ENCODE measurements at places on chromosomes 11 and 22. TPM values are rescaled to one million over a fixed set of nuclear protein-coding genes. Genes with fewer than 3 reads are reported as not detected.
A peak's percentile ranks its signal among the peaks of the same experiment; 100 is the strongest.

DNA sequence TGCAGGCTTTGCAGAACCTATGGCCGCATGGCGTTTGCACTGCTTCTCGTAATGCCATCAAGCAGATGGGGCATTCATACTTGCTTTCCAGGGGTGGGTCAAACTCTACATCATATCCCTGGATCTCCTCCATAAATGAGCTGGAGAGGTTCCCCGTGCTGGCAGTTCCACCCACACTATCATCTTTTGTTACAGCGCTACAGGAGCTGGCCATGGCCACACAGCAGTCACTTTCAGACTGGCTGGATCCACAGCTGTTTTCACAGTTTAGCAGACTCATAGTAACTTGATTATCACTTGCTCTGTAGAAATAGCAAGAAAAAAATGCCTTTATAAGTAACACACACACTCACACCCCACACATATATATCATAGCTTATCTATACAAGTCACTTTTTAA, 8.8 kb downstream of the TRAF6 start:
- no peak overlapping the region for H3K27ac ChIP-seq
- no peak overlapping the region for H3K4me3 ChIP-seq
- H3K27me3 ChIP-seq = no peaks in the 10 kb centered on the region
- DNase-seq = no peak
- no peaks in the 10 kb centered on the region for H3K36me3 ChIP-seq
- no peaks in the 10 kb centered on the region for H3K4me1 ChIP-seq

Gene UBTFL1
- total RNA-seq = not detected

DNA sequence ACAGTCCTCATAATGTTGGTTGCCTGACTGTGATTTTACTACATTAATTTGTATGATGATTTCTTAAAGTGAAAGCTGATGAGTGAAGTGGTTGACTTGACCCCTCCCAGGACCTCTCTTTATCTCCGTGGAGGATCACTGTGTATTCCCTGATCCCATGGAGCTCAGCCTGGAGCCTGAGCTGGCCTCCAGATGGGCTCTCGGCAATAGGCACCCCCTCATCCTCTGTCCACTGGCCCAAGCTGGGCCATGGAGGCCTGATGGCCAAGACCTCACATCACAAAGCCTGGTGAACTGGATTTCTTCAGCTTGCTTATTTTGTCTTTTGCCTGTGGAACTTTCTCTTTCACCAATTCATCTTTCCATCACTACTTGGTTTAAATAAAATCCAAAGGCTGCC, 75.2 kb downstream of the WNT11 start:
- peaks cover 15% of the 10 kb centered on the region for H3K4me1 ChIP-seq
- H3K27ac ChIP-seq = no peak overlapping the region
- no peak for DNase-seq
- H3K36me3 ChIP-seq = no peaks in the 10 kb centered on the region
- no peak overlapping the region for H3K4me3 ChIP-seq

- H3K4me3 ChIP-seq = no peak overlapping the region
- H3K36me3 ChIP-seq = no peaks in the 10 kb centered on the region
- DNase-seq = no peak
- H3K4me1 ChIP-seq = no peaks in the 10 kb centered on the region
- H3K27me3 ChIP-seq = no peaks in the 10 kb centered on the region
Measured at GRCh38 chr22:44109416-44109815, 71.3 kb upstream of the PARVG start.

DNA sequence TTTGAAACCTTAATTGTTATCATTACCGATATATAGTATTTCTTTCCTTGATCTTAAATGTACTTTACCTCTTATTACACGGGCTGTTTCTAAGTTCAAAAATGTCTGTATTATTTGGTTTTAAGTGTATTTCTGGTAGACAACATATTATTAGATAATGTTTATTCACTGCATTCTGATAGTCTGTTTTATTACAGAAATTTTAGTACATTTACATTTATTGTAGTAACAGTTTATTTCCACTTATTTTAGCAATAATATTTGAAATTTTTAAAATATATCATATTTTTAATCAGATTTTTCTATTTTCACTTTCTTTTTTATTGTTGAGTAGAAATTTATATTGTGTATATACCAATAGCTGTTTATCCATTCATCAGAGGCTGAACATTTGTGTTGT, 1195.2 kb downstream of the TBC1D22A start:
- no peak for DNase-seq
- no peak overlapping the region for H3K27ac ChIP-seq
- no peaks in the 10 kb centered on the region for H3K27me3 ChIP-seq
- no peaks in the 10 kb centered on the region for H3K36me3 ChIP-seq
- H3K4me1 ChIP-seq = no peaks in the 10 kb centered on the region

- H3K27me3 ChIP-seq = no peaks in the 10 kb centered on the region
- H3K27ac ChIP-seq = no peak overlapping the region
- H3K4me3 ChIP-seq = no peak overlapping the region
- no peaks in the 10 kb centered on the region for H3K4me1 ChIP-seq
Measured at GRCh38 chr11:117222991-117223740, 8.7 kb downstream of the PCSK7 start.

DNA sequence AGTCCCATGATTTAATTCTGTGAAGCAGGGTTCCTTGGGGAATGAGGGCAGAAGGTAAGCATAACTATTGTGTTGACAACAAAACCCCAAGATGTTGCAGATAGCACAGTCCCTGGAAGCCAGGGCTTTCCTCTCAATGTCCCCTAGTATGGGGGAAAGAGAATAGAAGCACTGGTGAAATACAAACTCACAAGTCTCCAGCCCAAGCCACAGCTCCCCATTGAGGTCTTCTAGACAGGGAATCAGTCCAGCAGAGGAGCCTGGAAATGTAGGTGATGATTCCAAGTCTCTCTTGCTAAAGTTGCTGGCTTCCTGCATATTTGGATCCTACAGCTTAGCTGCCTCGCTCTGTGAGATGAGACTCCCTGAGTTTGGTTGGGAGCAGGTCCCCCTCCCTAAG, 31.7 kb upstream of the DRD2 start:
- no peak overlapping the region for H3K4me3 ChIP-seq
- no peak for DNase-seq
- H3K4me1 ChIP-seq = no peaks in the 10 kb centered on the region
- H3K27me3 ChIP-seq = peaks cover 2% of the 10 kb centered on the region
- no peak overlapping the region for H3K27ac ChIP-seq
- H3K36me3 ChIP-seq = no peaks in the 10 kb centered on the region

GRCh38 chr11:9861860-9862725, 198.2 kb downstream of the SWAP70 start:
- no peaks in the 10 kb centered on the region for H3K27me3 ChIP-seq
- no peaks in the 10 kb centered on the region for H3K36me3 ChIP-seq
- no peak overlapping the region for H3K27ac ChIP-seq
- H3K4me1 ChIP-seq = peaks cover 2% of the 10 kb centered on the region
- H3K4me3 ChIP-seq = no peak overlapping the region

GRCh38 chr11:66055021-66055420, 2.9 kb downstream of the SF3B2 start:
- H3K27ac ChIP-seq = no peak overlapping the region
- no peak overlapping the region for H3K4me3 ChIP-seq
- H3K27me3 ChIP-seq = no peaks in the 10 kb centered on the region
- peaks cover 61% of the 10 kb centered on the region for H3K36me3 ChIP-seq
- no peak for DNase-seq

Gene SCT
- total RNA-seq = not detected

DNA sequence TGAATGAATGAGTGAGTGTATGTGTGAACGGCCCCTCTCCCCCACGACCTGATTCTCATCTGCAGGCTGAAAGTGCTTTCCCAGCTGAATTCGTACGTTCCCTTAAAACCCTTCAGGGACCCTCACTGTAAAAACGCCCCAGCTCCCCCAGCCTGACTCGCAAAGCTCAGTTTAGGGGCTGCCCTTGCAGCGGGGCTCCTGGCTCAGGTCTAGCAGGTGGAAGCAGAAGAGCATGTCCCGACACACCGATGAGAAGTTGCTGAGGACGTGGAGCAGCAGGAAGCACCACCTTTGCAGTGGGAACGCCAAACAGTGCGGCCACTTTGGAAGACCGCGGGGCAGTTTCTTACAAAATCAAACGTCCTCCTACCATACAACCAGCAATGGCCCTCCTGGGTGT, 3.6 kb upstream of the MRPL23 start:
- H3K4me3 ChIP-seq = no peak overlapping the region
- H3K36me3 ChIP-seq = no peaks in the 10 kb centered on the region
- no peak for DNase-seq
- no peaks in the 10 kb centered on the region for H3K4me1 ChIP-seq

Gene RASGRP2
- 767 TPM for total RNA-seq

Gene SGSM1
- total RNA-seq = 2.1 TPM

DNA sequence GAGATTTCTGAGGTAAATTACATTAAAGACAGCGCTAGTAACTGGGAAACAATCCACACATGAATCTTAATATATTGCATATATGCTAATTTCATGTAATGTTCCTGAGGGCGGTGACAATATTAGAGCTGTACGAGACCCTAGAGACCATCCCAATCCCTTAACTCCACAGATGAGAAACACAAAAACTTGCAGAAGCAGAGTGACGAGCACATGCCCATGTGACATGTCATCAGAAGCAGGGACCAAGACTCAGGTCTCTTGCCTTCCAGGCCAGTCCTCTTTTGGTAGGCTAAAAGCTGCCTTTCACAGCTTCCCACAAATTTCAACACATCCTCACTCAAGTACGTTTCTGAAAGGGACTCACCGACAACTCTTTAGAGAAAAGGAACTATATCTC, 11.8 kb downstream of the MAPK1 start:
- H3K36me3 ChIP-seq = no peaks in the 10 kb centered on the region
- H3K27ac ChIP-seq = no peak overlapping the region
- DNase-seq = no peak

DNA sequence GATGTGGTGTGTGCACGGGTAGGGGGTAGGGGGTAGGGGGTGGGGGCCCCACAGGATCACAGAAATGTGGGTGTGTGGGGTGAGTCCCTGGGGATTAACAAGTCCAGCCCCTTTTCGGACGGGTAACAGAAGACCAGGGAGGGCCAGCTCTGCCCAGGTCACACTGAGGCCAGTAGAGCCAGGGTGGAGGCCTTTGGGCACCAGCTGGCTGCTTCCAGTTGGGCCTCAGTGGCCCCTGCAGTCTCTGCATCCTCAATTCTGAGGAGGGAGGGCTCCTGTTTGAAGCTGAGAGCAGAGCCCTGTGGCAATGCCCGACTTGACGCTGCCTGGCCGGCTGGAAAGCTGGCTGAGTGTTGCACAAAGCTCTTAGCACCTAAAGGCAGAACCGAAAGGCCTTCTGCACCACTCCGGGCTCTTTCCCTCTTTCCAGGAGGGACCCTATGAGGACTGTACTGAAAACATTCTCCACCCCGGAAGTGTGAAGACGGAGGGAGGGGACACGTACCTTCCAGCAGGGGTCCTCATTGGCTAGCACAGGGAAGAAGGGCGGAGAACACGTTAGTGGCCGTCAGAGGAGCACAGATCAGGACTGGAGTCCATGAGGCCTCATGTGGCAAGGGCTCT, 120.4 kb downstream of the PHF21B start:
- DNase-seq = no peak
- H3K27ac ChIP-seq = no peak overlapping the region

- H3K4me3 ChIP-seq = no peak overlapping the region
- no peak overlapping the region for H3K27ac ChIP-seq
- H3K27me3 ChIP-seq = peaks cover 2% of the 10 kb centered on the region
Measured at GRCh38 chr11:35427071-35427470, 7.7 kb upstream of the SLC1A2 start.

DNA sequence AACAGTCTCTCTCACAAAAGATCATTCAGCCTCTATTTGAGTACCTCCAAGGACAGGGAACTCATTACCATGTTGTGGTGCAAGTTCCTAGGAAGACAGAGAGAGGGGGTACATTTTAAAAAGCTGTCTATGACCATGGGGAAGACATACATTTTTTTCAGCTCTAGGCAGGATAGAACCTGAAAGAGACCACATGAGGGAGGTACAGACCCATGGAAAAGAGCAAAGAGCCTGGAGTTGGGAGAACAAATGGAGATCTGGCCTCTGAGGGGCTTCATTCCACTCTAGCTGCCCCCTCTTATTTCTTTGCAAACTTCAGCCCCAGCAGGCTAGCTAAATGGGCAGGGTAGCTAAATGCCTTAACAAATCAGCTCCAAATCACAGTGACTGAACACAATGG, 36.3 kb downstream of the KCNC1 start:
- H3K27me3 ChIP-seq = peaks cover 4% of the 10 kb centered on the region
- DNase-seq = no peak
- no peaks in the 10 kb centered on the region for H3K36me3 ChIP-seq
- no peak overlapping the region for H3K27ac ChIP-seq
- H3K4me3 ChIP-seq = no peak overlapping the region

Gene PARVA
- 0.89 TPM for total RNA-seq

- H3K4me3 ChIP-seq = peak overlapping the region; percentile 97
- peaks cover 33% of the 10 kb centered on the region for H3K36me3 ChIP-seq
- DNase-seq = peak; percentile 56
- peak overlapping the region; percentile 68 for H3K27ac ChIP-seq
- no peaks in the 10 kb centered on the region for H3K27me3 ChIP-seq
Measured at GRCh38 chr22:24156141-24156912, 25.0 kb upstream of the SUSD2 start.

DNA sequence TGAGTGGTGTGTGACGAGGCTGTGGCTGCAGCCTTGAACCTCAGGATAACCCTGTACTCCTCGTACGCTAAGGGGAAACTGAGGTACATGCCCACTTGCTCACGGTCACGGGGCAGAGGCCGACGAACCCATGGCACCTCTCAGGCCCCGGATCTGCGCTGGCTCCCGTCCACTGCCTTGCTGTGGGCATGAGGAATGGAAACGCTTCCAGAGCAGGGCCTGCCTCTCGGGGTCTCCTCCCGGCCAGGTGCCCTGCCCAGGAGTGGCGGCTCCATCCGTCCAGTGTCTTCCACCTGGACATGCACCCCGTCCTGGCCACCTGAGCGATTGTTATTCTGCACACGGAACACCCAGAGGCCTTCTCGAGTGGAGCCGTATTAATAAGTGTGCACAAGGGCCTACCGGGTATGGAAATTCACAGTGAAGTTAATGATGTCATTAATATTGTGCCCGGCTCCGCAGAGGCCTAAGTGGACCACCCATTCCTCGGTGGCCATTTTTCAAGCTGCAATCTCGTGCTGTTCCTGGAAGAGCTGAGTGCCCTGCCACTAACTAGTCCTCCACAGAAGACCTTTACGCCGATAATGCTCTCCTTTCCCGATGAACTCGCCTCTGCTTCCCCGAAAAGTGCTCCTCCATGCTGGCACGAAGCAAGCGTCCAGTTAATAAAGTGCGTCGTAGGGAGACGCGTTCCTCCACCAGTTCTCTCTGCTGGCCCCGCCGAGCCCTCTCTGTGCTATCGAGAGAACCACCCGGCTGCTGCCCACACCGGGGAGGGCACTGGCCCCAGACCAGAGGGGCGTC, 927.9 kb downstream of the BRD1 start:
- H3K36me3 ChIP-seq = no peaks in the 10 kb centered on the region
- H3K27ac ChIP-seq = no peak overlapping the region
- no peaks in the 10 kb centered on the region for H3K4me1 ChIP-seq
- H3K27me3 ChIP-seq = peaks cover 18% of the 10 kb centered on the region
- DNase-seq = no peak

GRCh38 chr11:85718991-85719807, 33.2 kb upstream of the CCDC89 start:
- no peaks in the 10 kb centered on the region for H3K4me1 ChIP-seq
- no peak for DNase-seq
- no peaks in the 10 kb centered on the region for H3K27me3 ChIP-seq
- no peak overlapping the region for H3K4me3 ChIP-seq
- no peaks in the 10 kb centered on the region for H3K36me3 ChIP-seq

GRCh38 chr11:66267039-66267378, 1.4 kb upstream of the RAB1B start:
- no peaks in the 10 kb centered on the region for H3K27me3 ChIP-seq
- DNase-seq = no peak
- H3K4me1 ChIP-seq = peaks cover 47% of the 10 kb centered on the region
- H3K4me3 ChIP-seq = peak overlapping the region; percentile 36

- no peaks in the 10 kb centered on the region for H3K27me3 ChIP-seq
- peaks cover 50% of the 10 kb centered on the region for H3K36me3 ChIP-seq
Measured at GRCh38 chr11:104944076-104944475, 24.3 kb downstream of the CASP4 start.

Gene OR51Q1
- total RNA-seq = not detected
